ENCODE measurements at places on chromosomes 13 and 19. TPM values are rescaled to one million over a fixed set of nuclear protein-coding genes. Genes with fewer than 3 reads are reported as not detected.

- DNase-seq = peak; percentile 77
These were observed 627 bp downstream of the LIN7B start for GRCh38 chr19:49114630-49115363.

The IGFL1 gene
- total RNA-seq = not detected

The ATP1A3 gene
- 1.8 TPM for total RNA-seq

DNA sequence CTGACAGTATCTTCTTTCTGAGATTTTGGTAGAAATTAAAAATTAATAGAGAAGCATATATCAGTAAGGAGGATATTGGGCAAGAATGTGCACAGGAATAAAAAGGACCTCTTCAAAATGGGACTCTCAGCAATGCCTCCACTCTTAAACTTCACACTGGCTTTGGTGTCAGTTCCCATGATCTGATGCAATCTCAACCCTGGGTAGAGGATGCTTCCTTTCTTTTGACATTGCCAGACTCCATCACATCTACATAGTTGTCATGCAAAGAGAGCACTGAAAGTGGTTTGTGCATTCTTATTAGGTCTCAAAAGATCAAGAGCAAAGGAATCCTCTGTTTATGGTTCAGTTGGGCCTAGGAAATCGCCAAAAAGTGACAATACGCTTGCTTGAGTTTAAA is 26.3 kb downstream of the STARD13 start:
- no peak for DNase-seq

- DNase-seq = no peak
These were observed 370.4 kb upstream of the NBEA start for GRCh38 chr13:34571716-34572115.

GRCh38 chr13:71096421-71096820 is 770.6 kb downstream of the DACH1 start:
- DNase-seq = no peak

- DNase-seq = no peak
These were observed 19.6 kb upstream of the PCCA start for GRCh38 chr13:100069278-100069677.

- DNase-seq = no peak
These were observed 2776.3 kb downstream of the PCDH9 start for GRCh38 chr13:64453831-64454230.

GRCh38 chr13:21371011-21371410 is 88.1 kb downstream of the ZDHHC20 start:
- no peak for DNase-seq

The ZNF628 gene
- 5.6 TPM for total RNA-seq

GRCh38 chr19:45234089-45234869 is 10.9 kb downstream of the EXOC3L2 start:
- no peak for DNase-seq

- DNase-seq = peak; percentile 94
These were observed 80.0 kb upstream of the GPR183 start for GRCh38 chr13:99386911-99387788.

The BRSK1 gene
- 4.1 TPM for total RNA-seq

DNA sequence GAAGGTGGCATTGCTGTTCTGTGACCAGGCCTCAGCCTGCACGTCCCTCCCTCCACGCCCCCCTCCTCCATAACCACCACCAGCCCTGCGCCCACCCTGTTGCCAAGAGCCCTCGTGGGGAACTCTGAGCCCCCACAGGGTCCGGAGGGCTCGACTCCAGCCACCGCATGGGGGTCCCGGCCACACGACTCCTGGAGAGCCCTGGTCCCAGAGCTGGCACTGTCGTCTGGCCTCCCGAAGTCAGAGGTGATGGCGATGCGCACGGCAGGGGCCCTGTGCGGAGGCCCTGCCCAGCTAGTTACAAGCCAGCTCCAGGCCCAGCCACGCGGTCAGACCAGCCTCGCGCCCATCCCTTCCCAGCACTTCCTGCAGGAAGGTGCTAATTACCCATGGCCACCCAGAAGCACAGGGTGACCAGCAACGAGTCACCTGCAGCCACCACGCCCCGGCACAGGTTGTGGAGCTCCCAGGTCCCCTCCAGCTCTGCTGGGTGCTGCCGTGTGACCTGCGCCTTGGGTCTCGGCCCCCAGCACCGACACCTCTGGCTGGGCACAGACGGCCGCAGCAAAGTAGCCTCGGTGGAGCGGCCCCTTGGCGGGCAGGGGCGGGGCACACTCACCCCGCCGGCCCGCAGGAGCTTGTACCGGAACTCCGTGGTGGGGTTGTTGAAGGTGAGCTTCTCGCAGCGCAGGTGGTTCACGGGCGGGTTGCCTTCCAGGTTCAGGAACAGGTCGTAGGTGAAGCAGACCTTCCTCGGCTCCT is 49.6 kb downstream of the MLLT1 start:
- no peak for DNase-seq

DNA sequence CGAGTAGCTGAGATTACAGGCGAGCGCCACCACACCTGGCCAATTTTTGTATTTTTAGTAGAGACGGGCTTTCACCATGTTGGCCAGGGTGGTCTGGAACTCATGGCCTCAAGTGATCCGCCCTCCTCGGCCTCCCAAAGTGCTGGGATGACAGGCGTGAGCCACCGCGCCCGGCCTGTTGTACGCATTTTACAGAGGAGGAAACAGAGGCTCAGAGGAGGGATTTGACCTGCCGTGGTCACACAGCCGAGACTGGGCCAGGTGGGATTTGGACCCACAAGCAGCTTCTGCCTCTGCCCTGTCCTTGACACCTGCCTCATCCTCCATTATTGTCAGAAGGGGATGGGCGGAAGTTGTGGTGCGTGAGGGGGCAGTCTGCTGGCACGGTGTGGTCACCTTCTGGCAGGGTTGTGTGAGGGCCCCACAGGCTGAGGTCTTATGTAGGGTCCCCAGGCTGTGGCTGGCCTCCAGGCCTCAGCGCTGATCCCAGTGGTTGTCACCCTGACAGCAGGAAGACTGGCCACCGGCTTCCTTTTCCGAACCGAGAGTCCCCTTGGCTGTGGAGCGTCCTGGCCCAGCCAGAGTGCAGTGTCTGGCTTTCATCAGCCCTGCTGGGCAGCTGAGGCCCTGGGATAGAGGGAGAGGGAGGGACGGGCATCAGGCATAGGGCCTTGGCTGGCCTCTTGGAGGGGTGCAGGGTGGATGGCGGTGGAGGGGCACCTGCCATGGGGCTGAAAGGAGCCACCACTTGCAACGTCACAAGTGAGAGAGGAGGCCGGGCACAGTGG is 20.3 kb downstream of the NFIC start:
- no peak for DNase-seq

The SYNGR4 gene
- not detected for total RNA-seq

DNA sequence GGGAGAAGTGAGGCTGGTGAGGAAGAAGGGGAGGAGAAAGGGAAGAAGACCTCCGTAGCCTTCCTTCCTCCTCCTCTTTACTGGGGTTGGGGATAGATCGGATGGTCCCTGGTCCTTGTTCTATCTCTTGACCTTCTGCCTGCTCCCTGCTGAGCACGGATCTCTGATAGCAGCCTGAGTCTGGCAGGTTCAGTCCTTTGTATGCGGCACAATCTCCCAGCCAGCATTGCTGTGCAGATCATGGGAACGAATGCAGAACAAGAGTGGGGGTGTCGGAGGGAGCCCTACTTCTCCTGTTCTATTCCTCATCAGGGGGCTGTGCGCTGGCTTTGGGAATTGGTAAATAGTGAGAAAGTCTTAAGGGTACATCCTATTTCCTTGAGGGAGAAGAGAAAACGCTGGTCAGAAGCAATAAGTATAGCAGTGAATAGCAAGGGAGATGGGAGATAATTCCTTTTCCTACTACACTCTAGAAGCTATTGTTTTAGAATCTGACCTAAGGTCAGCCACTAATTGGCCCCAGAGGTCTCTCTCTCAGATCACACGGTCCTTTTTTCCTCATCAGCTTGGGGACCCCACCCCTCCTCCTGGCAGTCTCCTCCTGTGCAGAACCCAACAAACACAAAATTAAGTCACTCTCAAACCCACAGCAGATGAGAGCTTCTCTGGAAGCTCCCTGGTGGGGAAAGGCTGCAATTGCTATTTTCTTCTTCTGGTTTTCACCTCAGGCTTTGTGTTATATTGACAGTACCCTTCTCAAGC is 41.0 kb downstream of the KL start:
- no peak for DNase-seq

The ZNF571 gene
- 2.4 TPM for total RNA-seq

GRCh38 chr19:13056052-13056660 is 46.5 kb downstream of the LYL1 start:
- DNase-seq = no peak

DNA sequence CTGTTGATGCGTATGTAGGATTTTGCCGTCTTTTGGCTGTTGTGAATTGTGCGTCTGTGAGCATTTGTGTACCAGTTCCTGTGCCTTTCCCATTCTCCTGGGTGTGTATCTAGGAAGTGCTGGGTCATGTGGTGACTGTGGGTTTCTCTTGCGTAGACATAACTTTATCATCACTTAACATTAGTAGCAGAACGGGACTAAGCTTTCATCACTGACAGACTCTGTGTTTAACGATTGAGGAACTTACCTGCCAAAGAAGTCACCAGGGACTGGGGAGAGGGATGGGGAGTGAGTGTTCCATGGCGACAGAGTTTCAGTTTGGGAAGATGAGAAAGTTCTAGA is 15.0 kb downstream of the FZR1 start:
- no peak for DNase-seq

The ZNF737 gene
- total RNA-seq = 16.4 TPM

GRCh38 chr13:44810061-44810840 is 179.0 kb downstream of the NUFIP1 start:
- peak; percentile 30 for DNase-seq

DNA sequence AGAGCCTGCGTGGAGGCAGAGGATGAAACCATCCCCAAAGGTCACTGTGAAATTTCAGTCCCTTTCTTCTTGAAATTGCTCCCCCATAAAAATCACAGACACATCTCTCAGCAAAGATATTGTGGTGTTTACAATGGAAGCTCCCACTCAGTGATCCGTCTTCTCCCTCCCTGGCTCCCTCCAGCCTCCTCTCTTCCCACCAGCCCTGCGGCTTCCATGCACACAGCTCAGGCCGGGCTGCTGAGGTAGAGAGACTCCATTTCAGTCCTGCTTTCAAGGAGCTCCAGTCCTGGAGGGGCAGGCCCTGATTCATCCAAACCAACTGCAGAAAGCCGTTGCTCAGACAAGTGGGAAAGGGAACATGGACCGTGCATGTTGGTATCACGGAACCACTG is 24.0 kb upstream of the MIER2 start:
- no peak for DNase-seq

- DNase-seq = no peak
These were observed 4.5 kb upstream of the ARHGAP45 start for GRCh38 chr19:1062387-1063029.

GRCh38 chr13:32783067-32783466 is 196.8 kb downstream of the PDS5B start:
- peak; percentile 36 for DNase-seq

GRCh38 chr19:55336101-55336500 is 3.6 kb upstream of the KMT5C start:
- no peak for DNase-seq

- DNase-seq = no peak
These were observed 983 bp downstream of the ZNF415 start for GRCh38 chr19:53131727-53132126.

GRCh38 chr13:23901365-23901764 is 4.1 kb upstream of the C1QTNF9B start:
- DNase-seq = no peak

- DNase-seq = no peak
These were observed 638.8 kb upstream of the SLITRK6 start for GRCh38 chr13:86438034-86438433.

- peak; percentile 43 for DNase-seq
These were observed 799 bp downstream of the PVR start for GRCh38 chr19:44644402-44645016.

- no peak for DNase-seq
These were observed 10.3 kb downstream of the CEACAM5 start for GRCh38 chr19:41718761-41719160.

DNA sequence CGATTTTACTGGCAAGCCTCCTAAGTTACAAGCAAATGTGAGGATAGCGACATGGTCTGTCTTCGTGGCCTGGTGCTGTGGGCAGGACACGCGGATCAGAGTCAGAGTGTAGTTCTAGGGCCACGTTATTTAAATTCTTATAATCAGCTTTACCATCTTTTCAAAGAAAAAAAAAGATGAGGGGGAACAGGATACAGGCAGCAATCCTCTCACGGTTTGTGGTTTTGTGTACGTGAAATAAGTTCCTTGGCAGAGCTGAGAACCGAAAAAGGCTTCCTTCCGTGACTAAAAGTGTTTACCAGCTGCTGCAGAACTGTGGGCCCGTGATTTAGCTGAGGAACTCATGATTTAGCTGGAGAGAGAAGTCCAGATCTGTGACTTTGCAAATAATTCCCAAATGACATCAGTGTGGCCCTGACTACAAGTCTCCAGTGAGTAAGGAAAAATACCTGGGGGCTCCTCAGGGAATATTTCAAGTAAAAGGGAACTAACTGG is 27.2 kb downstream of the RCBTB2 start:
- peak; percentile 64 for DNase-seq

The PSG3 gene
- total RNA-seq = not detected

GRCh38 chr13:112756967-112757758 is 67.3 kb downstream of the ATP11A start:
- DNase-seq = no peak

The ZNF285 gene
- total RNA-seq = 1.2 TPM
